NCI-H1694 treated with DMSO at 0.1 percent for 48 hours (cell line): ENCODE measurements at places on chromosomes 11 and 22.

- DNase-seq = no peak
These were observed 28.6 kb downstream of the PPARA start for GRCh38 chr22:46178755-46179505.

GRCh38 chr11:117220568-117220967 is 11.3 kb downstream of the PCSK7 start:
- DNase-seq = no peak

DNA sequence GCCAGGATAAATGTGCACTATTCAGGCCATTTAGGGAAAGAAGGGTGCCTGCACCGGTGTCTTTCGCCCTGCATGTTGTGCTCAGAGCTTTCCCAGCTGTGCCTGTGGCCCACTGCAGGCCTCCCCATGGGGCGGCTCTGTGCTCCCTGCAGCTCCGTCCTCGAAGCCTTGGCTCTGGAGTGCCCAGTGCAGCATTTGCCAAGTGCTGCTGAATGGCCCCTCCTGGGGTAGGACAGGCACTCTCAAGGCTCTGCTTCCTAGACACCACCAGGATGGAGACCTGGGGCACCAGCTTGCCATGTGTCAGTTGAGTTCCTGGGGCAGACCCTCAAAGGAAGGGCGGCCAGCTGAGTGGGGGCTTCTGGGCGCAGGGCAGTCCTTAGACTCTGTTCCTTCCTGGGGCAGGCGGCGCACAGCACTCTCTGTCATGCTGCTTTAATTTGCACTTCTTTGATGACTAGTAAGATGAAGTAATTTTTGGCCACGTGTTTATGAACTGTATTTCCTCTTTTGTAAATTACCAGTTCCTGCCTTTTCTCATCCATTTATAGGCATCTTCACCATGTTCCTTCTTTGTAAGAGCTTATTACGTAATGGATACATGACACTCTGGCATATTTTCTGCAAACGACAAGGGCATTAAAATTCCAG is 32.1 kb upstream of the GNB1L start:
- DNase-seq = no peak

DNA sequence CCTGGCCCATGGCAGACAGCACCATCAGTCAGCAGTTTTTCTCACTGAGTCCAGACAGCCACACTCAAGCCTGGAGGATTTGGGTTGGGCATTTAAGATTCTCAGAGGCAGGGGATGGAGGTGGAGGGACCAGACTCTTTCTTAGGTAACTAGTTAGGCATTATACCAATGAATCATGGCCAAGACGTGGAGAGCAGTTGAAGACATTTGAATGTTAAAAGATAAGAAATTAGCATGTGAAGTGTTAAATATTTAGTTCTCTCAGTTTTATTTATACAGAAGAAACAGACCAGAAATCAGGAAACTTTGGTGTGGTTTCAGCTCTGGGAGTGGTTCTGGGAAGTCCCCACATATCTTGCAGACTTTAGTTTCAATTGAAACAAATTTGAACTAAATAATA is 9.9 kb downstream of the GTF2H1 start:
- DNase-seq = no peak

DNA sequence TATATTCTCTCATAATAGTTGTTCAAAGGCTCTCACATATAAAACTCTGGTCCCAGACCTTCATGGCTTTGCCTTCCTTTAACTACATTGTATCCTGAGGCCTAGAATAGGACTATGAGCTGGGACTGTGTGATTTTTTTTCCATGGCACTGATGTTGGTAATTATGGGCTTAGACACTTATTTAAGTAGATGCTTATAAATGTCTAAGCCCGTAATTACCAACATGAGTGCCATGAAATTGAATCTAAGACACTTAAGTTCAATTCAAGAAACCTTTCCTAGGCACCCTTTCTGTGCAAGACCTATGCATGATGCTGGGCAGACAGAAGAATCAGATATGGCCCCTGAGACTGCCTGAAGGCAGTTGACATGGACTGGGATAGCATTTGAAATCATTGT is 63.0 kb downstream of the P4HA3 start:
- DNase-seq = no peak

DNA sequence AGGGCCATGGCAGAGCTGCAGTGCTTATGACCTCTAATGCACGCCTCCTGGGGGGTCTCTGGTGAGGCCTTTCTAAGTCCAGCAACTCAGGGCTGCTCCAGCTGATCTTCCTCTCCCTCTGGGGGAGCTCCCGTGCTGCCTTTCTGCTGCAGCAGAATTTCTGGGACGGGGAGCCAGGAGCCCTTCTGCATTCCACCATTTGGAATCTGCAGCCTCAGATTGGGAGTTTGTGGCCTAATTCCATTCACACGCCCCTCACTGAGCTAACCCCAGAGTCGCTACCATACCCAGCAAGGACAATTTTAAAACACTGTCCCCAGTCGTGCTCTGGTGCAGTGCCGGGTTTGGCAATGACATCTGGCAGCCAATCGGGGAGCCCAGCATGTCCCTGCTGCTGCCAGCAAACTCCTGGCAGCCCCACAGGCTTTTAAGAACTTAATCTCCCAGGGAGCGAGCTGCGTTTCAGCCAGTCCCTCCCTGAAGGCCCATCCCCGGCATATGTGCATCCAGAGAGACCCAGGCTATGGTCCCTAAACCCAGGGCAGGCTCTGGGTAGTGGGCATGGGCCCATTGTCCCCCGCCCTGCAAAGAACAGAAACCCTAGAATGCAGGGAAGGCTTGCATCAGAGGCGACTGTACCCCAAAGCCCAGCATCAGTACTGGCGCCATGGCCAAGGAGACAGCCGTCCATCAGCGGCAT is 4.7 kb downstream of the SHANK2 start:
- peak; percentile 67 for DNase-seq

- no peak for DNase-seq
These were observed 9.0 kb upstream of the NECTIN1 start for GRCh38 chr11:119738059-119738439.

GRCh38 chr11:2258501-2259465 is 11.6 kb downstream of the ASCL2 start:
- DNase-seq = no peak

- DNase-seq = no peak
These were observed 47.3 kb downstream of the NEU3 start for GRCh38 chr11:75035911-75036565.

- no peak for DNase-seq
These were observed 11.2 kb upstream of the DGKZ start for GRCh38 chr11:46335890-46336562.

- DNase-seq = no peak
These were observed 3.0 kb downstream of the SLC22A6 start for GRCh38 chr11:62981743-62982142.

DNA sequence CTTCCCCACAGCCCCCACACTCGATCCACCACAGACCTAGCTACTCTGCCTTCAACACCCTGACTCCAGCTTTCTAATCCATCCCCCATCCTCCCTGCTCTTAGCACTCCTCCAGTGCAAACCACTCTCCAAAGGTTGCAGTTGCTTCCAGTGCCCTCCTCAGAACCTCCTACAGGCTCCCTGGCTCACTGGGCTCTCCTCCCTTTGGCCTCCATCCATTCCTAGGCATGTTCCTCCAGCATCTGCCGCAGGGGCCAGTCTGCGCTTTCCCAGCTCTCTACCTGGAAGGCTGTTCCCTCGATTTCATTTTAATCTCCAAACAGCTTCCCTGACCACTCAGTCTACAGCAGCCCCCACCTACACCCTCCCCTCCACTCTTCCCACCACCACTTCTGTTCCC is 133.8 kb downstream of the SPATA19 start:
- no peak for DNase-seq

GRCh38 chr11:89293965-89294679 is 116.4 kb downstream of the TYR start:
- no peak for DNase-seq

GRCh38 chr11:34855021-34855753 is 61.0 kb downstream of the APIP start:
- DNase-seq = no peak
